ENCODE measurements at places on chromosomes 2 and 18. TPM values are rescaled to one million over a fixed set of nuclear protein-coding genes. Genes with fewer than 3 reads are reported as not detected.

GRCh38 chr18:59783138-59783537, 85.9 kb upstream of the CCBE1 start:
- DNase-seq, result no peak

Gene CHRNG
- total RNA-seq, result not detected

GRCh38 chr2:234033174-234033573, 17.3 kb upstream of the SPP2 start:
- DNase-seq, result no peak

Gene KCNK3
- total RNA-seq, result 1.9 TPM

DNA sequence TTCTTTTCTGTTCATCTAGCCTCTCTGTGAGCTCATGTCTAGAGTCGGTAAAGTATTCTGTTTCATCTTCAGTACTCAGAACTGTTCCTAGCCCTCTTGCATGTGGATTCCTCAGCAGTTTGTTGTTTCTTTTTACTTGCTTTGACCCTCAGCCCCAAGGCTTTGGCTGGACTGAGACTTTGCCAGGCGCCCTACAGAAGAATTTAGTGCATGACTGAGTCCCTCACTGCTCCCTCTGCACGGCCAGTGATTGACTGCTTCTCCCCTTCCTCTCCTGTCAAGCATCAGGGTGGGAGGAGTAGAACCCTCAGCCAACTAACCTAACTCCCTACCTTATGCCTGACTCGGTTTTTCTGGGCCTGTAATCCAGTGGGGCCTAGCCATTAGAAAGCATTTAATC, 109.8 kb downstream of the ESCO1 start:
- no peak for DNase-seq

DNA sequence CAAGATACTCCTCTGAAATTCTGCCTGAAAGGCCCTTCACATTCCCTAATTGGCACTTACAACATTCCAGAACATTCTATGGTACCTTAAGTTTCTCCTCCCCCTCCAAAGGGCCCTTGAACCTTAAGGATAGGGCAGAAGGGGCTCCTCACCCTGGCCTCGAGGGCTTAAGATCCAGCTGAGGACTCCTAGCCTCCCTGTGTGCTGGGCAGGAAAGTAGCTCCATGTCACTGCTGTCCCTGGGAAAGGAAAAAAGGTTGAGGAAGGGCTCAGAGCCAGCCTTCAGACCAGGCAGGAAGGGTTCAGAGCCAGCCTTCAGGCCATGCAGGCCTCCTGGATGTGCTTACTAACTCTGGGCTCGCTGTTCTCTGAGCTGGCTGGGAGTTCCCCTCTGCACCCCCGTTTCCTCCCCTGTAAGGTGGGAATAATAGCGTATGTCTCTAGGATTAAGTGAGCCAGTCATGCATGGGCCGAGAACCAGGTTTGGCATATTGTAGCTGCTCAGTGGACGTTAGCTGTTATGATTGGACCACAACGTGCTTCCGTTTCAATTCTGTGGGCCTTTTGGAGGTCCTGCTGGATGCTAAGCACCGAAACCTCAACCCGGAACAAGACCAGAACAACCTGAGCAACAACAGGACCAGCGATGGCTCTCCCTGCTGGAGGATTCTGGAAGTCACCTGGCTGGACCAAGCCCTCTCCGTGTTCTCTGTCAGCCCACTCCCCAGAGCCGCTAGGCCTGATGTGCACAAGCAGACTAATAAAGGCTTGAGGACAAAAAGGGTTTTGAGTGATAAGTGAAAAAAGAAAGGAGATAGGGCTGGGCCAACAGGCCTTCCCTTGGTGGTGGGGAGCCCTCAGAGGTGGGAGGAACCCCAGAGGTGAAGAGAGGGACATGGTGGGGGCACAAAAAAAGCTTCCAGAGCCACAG, 1.0 kb upstream of the B3GNT7 start:
- no peak for DNase-seq

DNA sequence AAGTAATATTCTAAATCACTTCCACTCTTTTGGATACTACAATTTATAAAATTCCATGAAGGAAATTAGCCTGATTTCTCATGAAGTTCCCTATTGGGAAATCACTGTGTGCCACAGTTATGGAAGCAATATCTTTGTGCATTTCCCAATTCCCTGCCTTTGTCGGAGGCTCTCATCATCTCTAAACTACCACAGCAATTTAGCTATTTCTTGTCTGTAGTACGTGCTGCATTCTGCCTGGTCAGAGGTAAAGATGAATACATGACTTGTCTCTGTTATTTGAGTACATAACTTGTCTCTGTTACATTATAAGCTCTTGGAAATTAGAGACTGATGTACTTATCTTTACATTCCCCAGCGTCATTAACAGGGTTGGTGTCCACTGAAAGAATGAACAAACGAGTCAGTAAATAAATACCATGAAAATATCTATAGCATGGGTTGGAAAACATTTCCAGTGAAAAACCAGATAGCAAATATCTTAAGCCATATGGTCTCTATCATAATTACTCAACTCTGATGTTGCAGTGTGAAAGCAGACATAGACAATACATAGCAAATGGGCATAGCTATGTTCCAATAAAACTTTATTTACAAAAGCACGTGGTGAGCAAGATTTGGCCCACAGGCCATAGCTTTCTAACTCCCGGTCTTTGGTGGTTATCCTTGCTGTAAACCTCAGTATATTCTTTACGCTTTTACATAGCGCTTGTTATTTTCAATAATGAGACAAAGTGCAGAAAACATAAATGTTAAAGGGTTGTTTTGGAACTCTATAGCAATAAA, 78.8 kb downstream of the BCL2 start:
- DNase-seq, result no peak

- no peak for DNase-seq
These were observed 263.4 kb downstream of the NAPG start for GRCh38 chr18:10789180-10789579.

GRCh38 chr2:15636972-15637785, 45.5 kb downstream of the DDX1 start:
- DNase-seq, result no peak

Gene BCL2L11
- total RNA-seq, result 9.0 TPM

GRCh38 chr2:229641676-229642075, 72.7 kb downstream of the DNER start:
- DNase-seq, result no peak

DNA sequence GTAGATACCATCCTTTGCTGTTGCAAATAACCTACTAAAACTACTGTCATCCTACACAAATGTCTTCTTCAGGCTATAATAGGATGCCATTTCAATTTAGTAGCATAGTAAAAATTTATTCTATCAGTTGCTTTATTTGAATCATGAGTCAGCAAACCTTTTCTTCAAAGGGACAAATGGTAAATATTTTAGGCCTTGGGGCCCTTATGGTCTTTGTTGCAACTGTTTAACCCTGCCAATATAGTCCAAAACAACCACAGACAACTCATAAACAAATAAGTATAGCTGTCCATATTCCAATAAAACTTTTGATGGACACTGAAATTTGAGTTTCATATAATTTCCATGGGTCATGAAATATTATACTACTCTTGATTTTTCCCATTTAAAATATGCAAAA, 54.0 kb upstream of the CCBE1 start:
- DNase-seq, result no peak

Gene PLB1
- 6.3 TPM for total RNA-seq

GRCh38 chr18:62543021-62543420, 20.2 kb downstream of the ZCCHC2 start:
- DNase-seq, result no peak

Gene NRP2
- 66.7 TPM for total RNA-seq

Gene HOXD12
- total RNA-seq, result not detected

Gene ZNF142
- total RNA-seq, result 21.3 TPM

All from mesenteric fat pad (tissue), 1 donor.